Suppressor macrophage treated with lipopolysaccharide for 4 hours (primary cell): ENCODE measurements at places on chromosomes 1 and 21.
A peak's percentile ranks its signal among the peaks of the same experiment; 100 is the strongest.

DNA sequence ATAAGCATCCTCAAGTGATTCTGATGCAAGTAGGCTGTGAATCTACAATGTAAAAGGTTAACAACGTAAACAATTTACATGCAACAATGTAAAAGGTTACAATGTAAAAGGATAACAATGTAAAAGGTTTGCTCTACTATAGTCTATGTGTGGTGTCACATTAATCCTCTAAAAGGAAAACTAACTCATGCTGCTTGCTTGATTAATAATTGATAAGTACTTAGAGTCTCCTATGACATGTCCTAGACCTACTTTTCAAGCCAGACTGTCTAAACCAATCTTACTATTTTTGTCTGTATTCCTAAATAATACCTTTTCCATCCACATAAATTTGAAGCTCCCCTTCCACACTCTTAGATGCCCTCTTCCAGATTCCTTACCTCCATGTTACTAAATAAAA is 606.8 kb downstream of the LTN1 start:
- DNase-seq, result no peak

DNA sequence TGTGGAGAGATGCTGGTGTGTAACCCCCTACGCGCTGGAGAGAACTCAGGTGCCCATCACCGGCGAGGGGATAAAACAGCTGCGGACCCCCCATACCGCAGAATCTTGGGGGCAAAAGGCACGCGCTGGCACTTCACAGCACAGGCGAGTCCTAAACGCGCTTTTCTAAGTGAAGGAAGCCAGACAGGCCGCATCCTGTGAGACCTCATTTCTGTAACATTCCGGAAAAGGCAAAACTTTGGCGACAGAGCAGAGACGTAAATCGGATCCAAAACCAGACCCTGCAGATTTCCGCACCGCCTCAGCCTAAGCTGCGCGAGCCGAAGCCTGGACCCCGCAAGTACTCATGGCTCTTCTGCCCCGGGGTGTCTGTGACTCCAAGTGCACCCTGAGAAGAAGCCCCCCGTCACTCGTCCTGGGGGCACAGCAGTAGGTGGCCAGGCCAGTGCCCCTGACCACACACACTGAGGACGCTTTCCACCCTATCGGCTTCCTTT is 60.9 kb downstream of the SLX9 start:
- no peak for DNase-seq

DNA sequence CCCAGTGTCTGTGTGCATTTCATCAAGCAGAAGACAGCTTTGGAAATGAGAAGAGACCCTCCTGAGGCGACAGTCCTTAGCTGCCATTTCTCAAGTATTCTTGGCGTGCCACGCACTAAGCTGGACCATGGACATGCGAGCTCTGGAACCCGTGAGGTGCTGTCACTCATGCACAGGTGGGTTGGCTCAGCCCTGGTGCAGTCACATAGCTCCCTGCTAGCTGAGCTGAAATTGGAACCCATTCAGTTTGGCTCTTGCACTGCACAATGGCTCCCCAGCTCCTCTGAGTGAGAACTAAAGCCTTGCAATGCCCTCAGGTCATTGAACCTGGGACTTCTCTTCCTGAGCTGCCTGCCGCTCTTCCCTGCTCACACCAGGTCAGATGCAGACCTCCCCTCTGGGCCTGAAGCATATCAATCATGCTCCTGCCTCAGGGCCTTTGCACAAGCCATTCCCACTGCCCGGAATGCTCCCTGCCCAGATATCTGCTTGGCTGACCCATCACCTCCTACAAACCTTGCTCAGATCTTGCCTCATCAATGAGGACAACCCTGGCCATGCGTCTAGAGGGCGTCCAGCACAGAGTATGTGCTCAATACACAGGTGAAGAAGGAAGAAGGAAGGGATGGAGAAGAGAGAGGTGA is 6.3 kb upstream of the SRARP start:
- DNase-seq, result no peak

DNA sequence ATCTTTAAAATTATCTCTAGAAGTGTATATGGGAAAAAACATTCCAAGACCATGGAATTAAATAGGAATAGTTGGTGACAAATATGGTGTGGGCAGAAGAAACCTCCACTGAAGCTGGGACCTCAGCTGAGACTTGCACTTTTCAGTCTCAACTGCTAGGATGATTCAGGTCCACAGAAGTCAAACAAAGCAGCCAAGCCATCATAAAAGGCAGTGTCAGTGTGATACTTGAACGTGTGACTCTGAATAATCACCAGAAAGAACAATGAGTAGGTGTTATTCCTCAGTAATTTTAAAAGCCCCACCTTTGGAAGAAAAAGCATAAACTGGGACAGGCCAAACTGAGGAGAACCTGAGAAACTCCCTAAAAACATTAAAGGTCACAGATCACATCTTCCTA is 90.7 kb downstream of the ZNF281 start:
- peak; percentile 37 for DNase-seq

- DNase-seq, result peak; percentile 22
Measured at GRCh38 chr1:153919876-153920852, 2.6 kb downstream of the GATAD2B start.

- DNase-seq, result peak; percentile 81
Measured at GRCh38 chr1:38834937-38835827, 24.4 kb downstream of the RRAGC start.

DNA sequence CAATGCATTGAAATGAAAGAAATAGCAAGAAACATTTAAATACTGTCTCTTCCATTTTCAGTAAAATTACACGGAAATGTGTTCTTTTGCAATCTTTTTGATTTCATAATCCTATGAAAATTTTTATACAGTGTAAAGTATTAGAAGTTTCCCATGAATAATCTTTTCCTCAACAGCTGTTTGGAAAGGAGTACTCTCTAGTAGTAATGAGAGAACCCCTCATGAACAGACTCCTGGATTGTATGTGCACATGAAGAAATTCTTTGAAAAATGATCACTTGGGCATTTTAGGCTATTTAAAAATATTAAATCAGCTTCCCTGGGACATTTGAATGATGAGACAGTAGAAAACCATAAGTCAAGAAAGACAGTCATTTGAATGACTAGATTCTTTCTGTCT is 64.4 kb downstream of the LHX9 start:
- DNase-seq, result peak; percentile 57

GRCh38 chr1:24900985-24901781 is 28.9 kb downstream of the RUNX3 start:
- DNase-seq, result no peak
